ENCODE measurements at places on chromosomes 7 and 10.

DNA sequence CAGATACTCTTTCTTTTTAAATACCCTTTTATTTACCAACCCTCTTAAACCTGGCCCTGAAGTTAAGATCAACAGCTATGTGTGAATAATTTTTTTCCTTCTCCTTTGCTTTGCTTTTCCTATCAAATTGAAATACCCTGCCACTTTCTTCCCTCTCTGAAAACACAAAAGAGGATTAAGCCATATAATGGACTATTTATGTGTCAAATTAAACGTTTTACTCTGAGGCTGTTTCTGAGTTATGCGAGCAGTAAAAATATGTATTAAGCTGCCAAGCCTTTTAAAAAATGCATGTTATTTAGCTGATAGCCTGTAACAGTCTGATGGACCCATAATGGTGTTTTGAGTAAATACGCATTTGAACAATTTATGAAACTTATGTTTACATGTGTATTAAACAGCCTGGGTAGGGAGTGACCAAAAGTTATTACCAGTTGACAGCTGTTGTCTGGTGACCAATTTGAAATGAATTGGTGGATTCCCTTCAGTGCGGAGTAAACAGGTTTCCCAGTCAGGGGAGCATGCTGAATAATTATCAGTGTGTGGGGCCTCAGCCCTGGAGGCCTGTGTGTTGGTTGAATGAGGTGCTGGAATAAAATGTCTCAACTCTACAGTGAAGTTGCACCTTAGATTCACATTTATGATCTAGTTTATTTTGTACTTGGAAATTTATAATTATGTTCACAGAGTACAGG is 89.6 kb downstream of the AUTS2 start:
- DNase-seq = no peak

DNA sequence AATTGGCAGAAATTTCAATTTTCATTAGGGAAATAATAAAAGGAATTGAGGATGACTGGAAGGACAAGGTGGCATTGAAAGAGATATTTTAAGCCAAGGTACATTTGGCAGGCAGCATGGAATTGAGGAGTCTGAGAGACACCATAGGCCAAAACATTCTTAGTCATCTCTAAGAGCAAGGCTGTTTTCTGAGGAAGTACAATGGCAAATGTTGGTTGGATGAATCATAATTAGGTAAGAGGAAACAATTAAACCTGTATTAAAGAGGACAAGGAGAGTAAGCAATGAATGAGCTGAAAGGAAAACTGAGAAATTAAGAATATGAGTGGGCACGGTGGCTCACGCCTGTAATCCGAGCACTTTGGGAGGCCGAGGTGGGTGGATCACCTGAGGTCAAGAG is 86.3 kb downstream of the MRPL32 start:
- DNase-seq = no peak

DNA sequence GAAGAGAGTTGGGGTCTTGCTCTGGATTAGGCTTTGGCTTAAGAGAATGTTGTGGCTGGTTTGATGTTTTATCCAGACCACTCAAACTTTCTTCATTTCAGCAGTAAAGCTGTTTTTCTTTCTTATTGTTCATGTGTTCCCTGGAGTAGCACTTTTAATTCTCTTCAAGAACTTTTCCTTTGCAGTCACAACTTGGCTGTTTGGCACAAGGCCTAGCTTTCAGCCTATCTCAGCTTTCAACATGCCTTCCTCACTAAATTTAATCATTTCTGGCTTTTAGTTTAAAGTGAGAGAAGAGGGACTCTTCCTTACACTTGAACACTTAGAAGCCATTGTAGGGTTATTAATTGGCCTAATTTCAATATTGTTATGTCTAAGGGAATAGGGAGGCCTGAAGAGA is 18.1 kb downstream of the CCDC126 start:
- no peak for DNase-seq

GRCh38 chr10:65415318-65415717 is 1510.5 kb upstream of the LRRTM3 start:
- DNase-seq = no peak

DNA sequence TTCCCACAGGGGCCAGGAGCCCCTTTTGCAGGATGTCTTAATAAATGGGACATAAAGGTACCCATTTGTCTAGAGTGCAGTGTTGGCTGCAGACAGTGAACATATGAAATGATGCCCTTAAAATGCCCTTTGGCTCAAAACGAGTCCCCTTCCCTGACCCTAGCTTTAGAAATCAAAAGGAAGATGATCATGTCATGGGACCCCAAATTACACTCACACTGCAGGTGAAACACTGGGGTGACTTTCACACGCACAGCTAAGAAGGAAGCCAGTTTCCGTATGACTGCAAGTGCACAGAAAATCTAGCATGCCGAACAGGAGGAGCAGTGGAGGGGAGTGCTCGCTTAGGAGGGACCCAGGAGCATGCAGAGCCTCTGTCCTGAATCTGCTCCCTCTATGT is 154.5 kb upstream of the KLF14 start:
- no peak for DNase-seq

- no peak for DNase-seq
Observed at GRCh38 chr7:75621124-75621523, 117.6 kb downstream of the HIP1 start.

GRCh38 chr7:71772779-71773178 is 639.4 kb downstream of the CALN1 start:
- DNase-seq = no peak

GRCh38 chr10:118551535-118552100 is 43.8 kb downstream of the PRLHR start:
- no peak for DNase-seq

DNA sequence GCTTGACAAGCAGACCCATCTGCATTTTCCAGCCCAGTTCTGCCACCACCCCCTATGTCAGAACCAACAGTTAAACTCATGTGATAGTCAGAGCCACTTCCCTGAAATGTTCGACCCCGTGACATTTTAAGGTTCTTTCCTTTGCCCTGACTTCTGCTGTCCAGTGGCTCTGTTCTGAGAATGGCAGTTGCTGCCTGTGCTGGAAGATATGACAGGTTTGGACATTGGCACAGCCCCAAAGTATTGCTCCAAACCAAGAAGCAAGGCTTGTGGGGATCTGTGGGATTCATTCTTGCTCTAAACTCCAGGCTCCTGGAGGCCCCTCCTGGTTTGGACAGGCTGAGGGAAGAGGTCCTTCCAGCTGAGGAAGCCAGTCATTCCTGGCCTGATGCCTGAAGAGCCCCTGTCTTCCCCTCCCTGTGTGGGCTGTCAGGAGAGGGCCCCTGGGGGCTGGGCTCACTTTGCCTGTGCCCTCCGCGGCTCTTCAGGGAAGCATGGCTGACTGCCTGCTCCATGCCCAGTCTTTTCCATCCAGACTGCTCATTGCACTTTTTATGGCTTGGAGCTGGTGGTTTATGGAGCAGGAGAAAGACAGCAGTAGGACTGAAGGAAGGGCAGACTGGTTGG is 138.0 kb downstream of the CDH23 start:
- no peak for DNase-seq

GRCh38 chr7:6155596-6155995 is 116.8 kb downstream of the CYTH3 start:
- no peak for DNase-seq

DNA sequence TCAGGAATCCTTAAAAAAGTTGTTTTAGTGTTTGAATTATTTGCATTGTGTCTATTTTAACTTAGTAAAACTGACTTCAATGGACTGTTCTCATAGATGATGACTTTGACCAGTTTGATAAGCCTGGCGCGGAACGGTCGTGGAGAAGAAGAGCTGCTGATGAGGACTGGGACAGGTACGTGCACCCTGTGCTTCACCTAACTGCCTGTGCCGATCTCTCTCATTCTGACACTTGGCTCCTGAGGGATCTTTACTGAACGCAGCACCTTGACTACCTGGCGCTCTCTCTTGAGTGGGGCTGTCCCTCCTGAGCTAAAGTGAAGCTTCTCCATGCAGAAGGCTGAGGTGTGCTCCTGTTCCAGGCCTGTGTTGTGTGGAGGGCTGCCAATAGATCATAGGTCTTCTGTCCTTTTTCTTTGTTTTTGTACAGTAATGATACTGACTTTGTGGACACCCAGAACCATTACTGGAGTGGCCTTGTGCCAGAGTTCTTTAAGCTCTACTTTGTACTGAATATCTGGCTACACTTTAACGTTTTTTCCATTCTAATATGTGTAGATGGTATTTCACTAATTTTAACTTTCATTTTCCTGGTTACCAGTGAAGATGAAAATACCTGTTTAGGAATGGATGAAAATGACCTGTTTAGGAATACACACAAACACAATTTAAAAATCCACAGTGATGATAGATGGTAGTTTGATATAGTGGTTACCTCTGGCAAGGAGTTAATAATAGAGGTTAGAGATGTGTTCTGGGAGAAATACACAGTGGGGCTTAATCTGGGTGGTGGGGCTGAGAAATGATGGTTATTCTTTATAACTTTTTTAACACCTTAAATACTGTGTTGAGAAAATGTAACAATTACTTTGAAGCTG is 20.9 kb downstream of the RBM33 start:
- DNase-seq = no peak

DNA sequence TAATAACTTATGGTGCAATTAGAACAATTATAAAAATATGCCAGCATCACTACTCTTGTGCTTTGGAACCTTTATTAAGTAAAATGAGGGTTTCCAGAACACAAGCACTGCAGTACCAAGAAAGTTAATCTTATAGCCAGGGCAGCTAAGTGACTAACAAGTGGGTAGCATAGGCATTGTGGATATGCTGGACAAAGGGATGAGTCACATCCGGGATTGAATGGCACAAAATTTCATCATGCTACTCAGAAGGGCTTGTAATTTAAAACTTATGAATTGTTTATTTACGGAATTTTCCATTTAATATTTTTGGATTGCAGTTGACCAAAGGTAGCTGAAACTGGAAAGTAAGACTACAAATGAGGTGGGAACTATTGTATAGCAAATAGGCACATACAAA is 250.6 kb downstream of the C7orf25 start:
- DNase-seq = no peak

DNA sequence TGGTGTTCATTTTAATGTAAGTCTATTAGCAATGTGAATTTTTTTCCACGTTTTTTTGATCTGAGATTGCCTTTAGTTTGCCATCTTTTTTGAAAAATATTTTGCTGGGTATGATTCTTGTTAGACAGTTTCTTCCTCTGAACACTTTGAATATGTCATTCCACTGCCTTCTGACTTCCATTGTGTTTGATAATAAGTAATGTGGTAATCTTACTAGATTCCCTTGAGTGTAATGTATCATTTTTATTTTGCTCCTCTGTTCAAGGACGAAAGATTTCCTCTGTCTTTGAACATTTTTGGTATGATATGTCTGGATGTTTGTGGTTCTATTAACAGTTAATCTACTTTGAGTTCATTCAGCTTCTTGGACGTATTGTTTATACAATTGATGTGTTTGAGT is 371.4 kb downstream of the SUGCT start:
- no peak for DNase-seq

GRCh38 chr7:1330801-1331425 is 98.2 kb downstream of the UNCX start:
- DNase-seq = no peak

DNA sequence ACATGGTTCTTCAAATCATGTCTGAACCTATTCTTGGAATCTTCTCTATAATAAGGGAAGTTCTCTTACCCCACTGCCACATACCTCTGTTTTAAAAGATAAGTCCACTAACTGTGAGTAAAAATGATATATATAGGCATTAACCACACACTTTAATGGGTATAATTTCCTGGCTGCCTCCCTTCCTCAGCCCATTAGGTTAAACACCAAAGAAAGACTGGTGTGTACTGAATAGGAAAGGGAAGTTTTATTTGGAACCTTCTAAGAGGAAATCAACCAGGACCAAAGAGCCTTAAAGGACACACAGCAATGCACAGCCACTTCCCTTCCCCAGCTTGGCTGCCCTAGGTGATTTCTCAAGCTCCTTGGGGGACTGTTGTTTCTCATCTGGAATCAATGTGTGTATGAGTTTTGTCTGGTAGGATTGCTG is 5.0 kb upstream of the WBP1L start:
- DNase-seq = no peak

DNA sequence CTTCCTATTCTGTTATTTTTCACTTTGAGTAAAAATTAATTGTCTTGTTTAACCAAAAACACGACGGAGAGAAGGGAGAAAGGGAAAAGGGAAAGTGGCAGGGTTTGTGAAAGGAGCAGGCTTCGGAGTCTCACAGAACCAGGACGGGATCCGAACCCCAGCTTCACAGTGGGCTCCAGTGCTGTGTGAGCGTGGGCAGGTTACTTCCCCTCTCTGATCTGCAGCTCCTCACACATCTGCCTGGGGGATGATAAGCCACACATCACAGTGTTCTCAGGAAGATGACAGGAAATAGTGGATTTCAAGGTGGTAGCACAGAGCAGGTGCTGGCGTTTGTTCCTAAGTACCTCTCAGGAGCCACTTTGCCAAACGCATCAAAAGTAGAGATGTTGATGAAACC is 94.2 kb upstream of the GPR26 start:
- DNase-seq = no peak
